ENCODE measurements at places on chromosomes 2 and 18.

GRCh38 chr18:13813271-13813849, 10.6 kb upstream of the MC5R start:
- no peak for DNase-seq

DNA sequence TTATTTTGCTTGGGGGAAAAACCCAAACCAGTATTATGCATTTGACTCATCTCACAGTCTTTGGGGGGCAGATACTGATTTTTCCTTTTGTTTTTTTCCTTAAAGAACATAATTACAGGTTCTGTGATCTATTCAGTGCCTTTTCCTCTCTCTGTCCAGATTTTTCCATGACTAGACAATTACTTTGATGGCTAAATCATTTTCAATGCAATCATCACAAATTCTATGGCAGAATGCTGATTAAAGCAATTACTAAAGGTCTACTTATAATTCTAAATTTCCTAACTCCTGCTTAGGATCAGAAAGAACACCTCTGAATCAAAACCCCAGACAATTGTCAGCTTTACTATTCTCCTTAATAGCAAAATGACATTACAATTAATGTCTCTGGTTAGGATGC, 38.8 kb downstream of the POLR1A start:
- DNase-seq: no peak

DNA sequence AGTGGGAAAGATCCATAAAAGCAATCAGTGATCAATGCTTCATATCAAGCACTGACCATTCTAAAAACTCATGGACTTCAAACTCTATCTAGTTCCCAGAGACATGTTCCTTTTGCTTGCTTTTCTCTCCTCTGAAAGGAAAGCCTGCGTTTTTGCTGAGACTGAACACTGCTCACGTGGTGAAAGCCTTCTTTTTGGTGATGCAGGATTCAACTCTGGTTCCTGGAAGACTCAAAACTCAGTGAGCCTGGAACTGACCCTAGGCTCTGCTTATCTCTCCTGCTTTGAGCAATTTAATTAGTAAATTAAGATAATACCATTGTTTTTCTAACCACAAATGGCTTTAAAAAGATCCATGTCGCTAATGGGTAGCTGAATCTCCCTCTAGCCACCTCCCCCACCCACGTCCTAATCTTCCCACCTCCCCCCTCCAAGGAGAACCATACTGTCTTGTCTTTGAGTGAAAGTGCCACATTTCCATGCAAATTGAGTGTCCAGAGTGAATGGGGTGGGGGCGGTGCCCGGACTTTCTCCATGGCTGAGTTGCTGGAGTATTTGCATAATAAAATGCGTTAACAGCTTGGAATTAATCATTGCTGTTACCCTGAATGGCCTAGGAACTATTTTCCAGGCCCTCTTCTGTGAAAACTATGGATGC, 130.5 kb downstream of the BCL11A start:
- DNase-seq: no peak

- no peak for DNase-seq
Measured at GRCh38 chr18:55900380-55900779, 312.4 kb upstream of the TCF4 start.

- DNase-seq: no peak
Measured at GRCh38 chr2:74512744-74513604, 1.3 kb upstream of the TLX2 start.

- no peak for DNase-seq
Measured at GRCh38 chr2:152513681-152514080, 178.7 kb downstream of the FMNL2 start.

DNA sequence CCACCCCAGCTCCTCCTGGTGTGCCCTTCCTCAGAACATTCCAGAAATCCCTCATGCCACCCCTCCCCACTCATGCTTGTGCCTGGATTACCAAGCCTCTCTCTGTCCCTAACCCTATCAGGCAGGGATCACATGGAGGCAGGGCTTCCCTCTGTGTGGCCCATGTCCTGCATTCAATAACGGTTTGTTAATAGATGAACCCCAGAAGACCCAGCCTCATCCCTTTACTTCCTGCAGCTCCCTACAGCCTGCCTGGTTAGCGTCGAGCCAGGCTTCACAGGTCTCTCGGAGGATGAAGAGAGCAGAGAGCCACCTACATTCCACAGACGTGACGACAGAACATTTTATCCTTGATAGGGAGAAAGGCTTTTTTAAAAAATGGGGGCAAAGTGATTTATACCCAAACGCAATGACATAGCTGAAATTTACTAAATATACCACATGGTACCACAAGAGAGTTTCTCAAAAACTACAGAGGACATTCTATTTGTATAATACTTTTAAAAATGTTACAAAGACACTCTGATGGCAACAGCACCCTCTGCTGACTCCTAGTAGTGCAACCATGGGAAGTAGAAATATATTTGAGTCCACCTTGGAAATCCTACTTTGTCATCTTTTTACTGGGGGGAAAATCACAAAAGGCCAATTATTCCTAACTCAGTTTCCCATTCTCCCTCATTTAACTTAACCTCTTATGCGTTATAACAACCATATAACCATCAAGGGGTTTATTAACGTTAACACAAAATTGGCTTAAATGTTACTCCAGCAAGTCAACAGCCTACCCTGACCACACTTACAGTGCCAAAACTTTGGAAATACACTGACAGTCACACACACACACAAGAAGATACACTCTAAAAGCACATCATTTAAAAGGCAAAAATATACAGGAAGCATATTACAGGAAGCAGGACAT, 30.7 kb downstream of the FBXO15 start:
- no peak for DNase-seq

DNA sequence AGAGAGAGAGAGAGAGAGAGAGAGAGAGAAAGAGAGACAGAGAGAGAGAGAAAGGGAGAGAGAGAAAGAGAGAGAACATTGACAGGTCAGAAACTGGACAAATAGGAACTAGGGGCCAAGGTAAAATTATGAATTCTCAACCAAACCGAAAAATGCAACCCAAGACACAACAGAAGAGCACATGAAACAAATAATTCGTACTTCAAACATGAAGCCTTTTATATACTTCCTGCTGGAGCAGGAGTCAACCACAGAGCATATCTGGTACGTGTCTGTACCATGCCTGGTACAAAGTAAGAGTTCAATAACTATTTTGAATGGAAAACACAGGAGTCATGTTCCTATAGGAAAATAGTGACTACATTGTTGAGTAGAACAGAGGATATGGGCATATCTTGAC, 6.5 kb upstream of the VPS54 start:
- no peak for DNase-seq

GRCh38 chr2:10348891-10349290, 46.2 kb downstream of the HPCAL1 start:
- no peak for DNase-seq

GRCh38 chr2:86234563-86235131, 35.4 kb downstream of the MRPL35 start:
- DNase-seq: no peak

DNA sequence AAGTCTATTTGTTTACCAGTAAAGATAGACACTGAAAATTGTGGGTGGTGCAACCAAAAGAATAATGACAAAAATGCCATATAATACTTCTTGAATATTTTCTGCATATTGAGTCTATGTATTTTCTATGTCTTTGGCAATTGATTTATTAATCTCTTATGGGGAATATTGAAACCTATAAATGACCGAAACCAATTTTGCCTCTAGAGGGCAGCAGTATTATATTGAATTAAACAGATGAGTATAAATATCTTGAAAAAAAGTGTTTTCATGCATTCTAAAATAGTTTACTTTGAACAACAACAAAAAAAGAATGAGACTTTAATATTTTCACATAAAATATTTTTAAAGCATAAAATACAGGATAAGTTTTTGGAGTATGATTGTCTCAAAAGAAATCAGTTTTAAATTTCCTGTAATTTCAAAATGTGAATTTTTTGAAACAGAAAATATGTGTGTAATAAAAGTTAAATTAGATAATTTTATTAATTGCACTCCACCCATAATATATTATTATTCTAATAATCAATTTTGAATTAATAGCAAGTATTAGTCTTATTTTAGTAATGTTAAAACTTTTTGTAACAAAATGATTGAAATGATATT, 49.9 kb upstream of the CALCRL start:
- DNase-seq: no peak

DNA sequence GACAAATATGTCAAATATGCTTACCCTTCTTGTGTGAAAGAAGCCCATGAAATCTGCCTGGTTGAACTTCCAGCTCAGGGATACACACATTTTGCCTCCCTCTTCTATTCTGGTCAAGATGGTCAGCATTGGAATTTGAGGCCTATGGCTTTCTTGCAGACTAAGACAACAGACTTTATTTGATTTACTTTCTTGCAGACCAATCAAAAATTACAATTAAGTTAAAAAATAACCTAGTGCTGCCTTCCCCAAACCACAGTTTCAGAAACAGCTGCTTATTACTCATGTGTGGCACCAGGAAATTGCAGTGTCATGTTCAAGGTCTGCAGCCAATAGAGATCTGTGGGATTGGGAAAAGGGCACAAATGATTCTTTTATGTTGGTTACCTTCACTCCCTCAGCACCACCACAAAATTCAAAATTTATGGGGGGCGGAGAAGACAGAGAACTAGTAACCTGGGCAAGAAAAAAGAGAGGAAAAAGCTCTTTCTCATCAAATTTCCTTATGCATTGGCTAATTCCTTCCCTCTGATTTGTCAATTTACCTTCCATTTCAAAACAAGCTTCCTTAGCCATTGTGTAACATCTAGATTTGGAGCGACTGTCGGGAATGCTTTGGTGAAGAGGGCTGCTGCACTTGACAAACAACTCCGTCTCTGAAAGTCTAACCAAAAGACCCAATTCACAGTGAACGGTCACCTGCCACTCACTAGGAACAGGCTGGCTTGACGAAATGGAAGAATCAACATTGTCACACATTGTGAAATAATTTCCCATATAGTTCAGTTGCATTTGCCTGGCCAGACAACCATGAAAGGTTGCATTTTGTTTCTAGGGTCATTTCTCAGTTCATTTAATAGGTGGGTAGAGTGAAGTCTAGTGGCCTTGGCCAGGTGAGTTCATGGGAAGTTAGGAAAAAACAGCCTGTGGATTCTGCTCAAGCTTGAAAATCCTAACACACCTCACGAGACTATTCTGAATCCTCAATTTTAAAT, 100.4 kb upstream of the FZD5 start:
- no peak for DNase-seq

DNA sequence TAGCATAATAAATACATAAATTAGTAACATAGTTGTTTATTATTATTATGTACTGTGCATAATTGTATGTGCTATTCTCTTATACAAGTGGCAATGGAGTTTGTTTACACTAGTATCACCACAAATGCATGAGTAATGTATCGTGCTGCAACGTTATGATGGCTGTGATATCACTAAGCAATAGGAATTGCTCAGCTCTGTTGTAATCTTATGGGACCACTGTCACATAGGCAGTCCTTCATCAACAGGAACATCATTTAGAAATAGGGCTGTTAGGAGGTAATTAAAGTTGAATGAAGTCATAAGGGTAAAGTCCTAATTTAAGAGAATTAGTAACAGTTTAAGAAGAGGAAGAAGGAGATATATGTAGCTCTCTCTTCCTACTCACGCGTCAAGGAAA, 33.8 kb downstream of the TEX51 start:
- DNase-seq: no peak

DNA sequence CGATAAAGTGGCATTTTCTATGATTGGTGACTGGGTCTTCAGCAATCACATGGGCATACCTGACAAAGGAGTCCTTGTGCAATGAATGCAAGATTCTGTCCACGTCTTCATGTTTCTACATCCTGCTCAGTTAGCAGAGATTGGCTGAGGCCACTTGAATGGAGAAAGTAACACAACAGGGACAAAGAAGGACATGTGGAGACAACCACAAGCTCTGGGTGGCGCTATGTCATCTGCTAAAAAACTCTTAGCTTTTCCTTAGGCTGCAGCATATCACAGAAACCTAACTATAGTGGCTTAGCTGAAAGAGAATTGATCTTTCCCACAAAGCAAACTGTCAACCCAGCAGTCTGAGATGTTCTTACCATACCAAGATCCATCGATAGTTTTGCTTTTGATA, 1109.7 kb downstream of the SOCS6 start:
- no peak for DNase-seq

GRCh38 chr18:32730620-32731091, 42.2 kb downstream of the KLHL14 start:
- no peak for DNase-seq

DNA sequence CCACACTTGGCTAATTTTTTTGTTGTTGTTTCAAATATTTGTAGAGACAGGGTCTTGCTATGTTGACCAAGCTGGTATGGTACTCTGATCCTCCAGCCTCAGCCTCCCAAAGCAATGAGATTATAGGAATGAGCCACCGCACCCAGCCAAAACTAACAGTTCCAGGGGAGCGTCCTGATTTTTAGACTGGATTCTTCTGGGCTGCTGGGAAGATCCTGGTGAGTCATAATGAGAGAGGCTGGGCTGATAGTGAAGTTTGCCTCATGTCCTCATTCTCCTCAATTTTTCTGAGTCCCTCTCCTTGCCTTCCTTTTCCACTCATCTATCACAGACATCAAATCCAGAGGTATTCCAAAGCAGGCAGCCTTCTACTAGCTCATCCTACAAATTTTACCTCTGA, 81.3 kb downstream of the VSNL1 start:
- DNase-seq: no peak

GRCh38 chr2:149826471-149827125, 239.0 kb upstream of the MMADHC start:
- DNase-seq: no peak

- no peak for DNase-seq
Measured at GRCh38 chr2:8851811-8852560, 14.6 kb upstream of the KIDINS220 start.

GRCh38 chr18:22731398-22731797, 201.7 kb upstream of the RBBP8 start:
- no peak for DNase-seq

DNA sequence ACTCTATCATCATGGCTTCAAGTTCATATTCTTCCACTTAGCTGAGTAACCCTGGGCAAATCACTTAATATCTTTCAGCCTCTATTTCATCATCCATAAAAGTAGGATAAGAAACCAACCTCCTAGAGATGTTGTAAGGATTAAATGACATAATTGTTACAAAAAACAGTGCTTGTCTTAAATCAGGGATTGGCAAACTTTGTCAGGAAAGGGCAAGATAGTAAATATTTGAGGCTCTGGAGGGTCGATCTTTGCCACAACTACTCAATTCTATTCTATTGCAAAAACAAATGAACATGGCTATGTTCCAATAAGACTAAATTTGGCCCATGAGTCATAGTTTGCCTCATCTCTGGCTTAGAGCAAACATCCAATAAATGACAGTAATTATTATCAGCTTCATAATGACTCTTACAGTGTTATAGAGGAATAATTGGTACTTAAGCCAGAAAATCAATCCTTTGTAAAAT, 184.7 kb downstream of the SATB2 start:
- no peak for DNase-seq

DNA sequence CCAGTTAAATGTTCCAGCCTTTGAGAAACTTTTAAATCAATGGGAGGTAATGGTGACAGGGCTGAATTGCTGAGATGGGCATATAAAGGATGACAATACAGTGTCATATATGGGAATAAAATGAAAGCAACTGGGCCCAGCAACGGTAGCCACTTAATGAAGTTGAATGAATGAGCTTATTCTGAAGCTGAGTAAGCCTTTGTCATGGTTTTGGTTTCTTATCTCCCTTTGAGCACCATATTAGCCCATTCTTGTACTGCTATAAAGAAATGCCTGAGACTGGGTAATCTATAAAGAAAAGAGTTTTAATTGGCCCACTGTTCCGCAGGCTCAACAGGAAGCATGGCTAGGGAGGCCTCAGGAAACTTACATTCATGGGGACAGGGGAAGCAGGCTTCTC, 3.5 kb upstream of the THUMPD2 start:
- DNase-seq: no peak

GRCh38 chr2:9250498-9251153, 44.0 kb downstream of the ASAP2 start:
- DNase-seq: no peak
